ENCODE measurements at places on chromosomes 1 and 21. TPM values are rescaled to one million over a fixed set of nuclear protein-coding genes. Genes with fewer than 3 reads are reported as not detected.
A peak's percentile ranks its signal among the peaks of the same experiment; 100 is the strongest.

DNA sequence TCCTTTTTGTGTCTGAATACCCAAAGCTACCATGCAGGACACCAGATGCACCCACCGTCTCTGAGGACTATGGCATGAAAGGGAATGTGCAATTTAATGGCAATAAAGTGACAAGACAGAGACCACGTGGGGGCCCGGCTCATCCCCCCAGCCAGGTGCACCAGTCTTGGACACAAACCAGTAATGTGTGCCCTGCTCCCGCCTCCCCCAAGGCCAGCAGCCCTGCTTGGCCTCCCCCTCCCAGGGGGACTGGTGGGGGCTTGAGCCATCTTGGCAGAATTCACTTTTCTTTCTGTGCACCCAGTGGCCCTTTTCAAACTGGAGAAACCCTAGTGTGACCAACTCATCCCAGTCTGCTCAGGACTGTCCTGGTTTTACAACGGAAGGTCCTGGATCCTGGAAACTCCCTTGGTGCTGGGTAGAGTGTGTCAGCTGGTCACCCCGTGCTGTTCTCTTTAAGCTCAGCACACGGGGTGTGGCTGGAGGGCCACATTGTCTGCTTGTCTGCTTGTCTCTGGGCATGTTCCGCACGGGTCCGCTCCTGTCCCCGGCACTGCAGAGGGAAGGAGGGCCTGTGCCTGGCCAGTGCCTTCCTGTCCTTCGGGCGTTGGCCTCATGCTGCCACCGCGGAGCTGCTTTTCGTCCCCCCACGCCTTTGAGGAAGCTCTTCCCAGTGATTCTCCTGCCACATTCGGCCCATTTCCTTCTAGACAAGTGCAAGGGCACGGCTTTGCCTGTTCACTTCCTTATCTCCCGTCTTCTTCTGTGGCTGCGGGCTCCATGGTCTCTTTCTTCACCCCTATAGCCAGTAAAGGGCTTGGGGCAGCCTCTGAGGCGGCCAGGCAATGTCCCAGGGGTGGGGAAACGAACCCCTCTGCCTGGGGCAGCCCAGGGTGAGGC is 45.8 kb upstream of the TTC34 start:
- DNase-seq, result no peak

RGS16 gene
- 37.2 TPM for total RNA-seq

LAPTM5 gene
- total RNA-seq, result 0.56 TPM

GRCh38 chr1:156421939-156422601 is 53.1 kb downstream of the RHBG start:
- no peak for DNase-seq

MANEAL gene
- total RNA-seq, result 112 TPM

- DNase-seq, result peak; percentile 33
These were observed 6.9 kb upstream of the PTGFR start for GRCh38 chr1:78483903-78484302.

- no peak for DNase-seq
These were observed at the start of gene RGSL1 for GRCh38 chr1:182450087-182450486. TSS of gene RGSL1 (plus strand) at chr1:182450146. CDS start at chr1:182450166, 20 bp downstream.

TTLL7 gene
- total RNA-seq, result 123 TPM

DNA sequence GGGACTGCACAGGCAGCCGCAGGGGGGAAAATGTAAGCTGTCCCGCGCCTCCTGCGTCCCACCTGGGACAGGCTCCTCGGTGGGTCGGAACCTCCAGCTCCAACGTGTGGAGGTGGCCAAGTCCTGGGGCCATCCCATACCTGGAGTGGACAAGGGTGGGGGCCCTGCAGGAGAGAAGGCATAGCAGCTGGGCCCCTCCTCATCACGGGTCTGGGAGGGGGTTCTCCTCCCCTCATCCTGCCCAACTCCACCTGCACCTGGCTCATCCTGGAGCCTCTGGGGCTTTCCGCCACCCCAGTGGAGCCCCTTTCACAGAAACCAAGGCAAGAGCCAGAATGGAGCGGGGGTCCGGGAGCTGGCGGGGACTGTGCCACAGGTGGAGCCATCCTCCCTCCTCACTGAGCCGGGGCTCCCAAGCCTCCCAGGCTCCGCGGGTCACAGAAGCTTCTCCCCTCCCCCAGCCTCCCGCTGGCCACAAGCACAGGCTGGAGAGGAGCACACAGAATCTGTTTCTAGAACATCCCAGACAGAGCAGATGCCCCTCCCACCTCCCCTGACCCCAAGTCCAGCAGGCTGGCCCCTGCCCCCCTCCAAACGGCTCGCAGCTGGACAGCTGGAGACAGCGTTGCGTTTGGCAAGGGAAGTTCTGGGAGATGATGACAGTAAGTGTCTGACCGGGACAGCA is 65.8 kb downstream of the MEGF6 start:
- DNase-seq, result peak; percentile 57

GRCh38 chr1:81760477-81761097 is 40.1 kb upstream of the ADGRL2 start:
- no peak for DNase-seq

- DNase-seq, result no peak
These were observed 48.6 kb downstream of the FOXO6 start for GRCh38 chr1:41409825-41410224.

DNA sequence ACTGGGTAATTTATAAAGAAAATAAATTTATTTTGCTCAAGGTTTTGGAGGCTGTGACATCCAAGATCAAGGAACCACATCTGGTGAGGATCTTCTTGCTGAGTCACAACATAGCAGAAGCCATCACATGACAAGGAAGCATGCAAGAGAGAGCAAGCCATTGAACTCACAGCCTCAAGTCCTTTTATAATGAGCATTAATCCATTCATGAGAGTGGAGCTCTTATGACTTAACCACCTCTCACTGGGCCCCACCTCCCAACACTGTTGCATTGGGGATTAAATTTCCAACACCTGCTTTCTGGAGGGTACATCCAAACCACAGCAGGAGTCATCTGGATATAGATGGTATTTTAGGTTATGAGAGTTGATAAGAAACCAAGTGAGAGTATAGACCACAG is 20.6 kb upstream of the EGLN1 start:
- DNase-seq, result no peak

GRCh38 chr1:11753555-11754208 is 8.3 kb upstream of the C1orf167 start:
- no peak for DNase-seq

GRCh38 chr1:96966536-96967138 is 245.1 kb downstream of the PTBP2 start:
- DNase-seq, result peak; percentile 88

ATP13A2 gene
- 65.0 TPM for total RNA-seq

DNA sequence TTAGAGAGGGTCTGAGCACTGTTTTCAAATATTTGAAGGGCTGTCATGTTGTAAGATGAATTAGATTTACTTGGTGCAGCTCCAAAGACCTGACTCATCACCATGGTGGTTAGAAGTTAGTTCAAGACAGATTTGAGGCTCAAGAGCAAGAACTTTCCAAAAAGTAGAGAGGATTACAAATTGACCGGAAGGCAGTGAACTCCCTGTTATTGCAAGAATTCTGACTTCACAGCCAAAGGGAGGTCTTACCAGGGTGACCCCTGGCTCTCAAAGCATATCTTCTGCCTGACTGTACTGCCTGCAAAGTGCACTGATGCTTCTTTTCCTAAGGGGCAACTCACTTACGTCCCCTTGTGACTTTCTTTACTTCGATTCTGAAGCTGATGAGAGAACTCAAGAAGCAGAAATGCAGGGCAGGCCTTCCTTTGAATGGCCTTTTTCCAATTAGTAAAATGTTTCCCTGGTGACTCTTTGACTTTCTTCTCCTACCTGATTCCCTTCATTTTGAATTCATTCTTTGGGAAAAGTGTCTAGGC is 86.4 kb downstream of the NAV1 start:
- DNase-seq, result no peak

CALML6 gene
- total RNA-seq, result 5.2 TPM

- DNase-seq, result no peak
These were observed 7.9 kb downstream of the KLHDC8A start for GRCh38 chr1:205348554-205349487.

DNA sequence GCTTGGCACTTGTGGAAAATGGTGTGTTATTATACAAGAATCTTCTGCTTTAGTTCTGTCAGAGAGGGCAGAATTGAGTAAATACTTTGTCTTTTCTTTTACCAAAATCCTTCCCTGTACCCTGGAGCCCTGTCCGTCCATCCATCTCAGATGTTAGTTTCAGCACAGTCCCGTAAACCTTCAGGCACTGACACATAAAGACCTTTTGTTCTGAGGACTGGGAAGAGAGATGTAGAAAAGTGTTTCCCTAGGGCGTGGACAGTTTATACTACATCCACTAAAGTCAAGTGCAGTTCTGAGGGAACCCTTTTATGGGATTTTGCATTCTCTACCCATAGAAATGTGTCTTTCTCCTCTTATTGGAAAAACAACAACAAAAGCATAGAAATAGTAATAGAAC is 162.4 kb downstream of the PDE4B start:
- no peak for DNase-seq
